Esophagus mucosa (tissue), 1 donor: ENCODE measurements at places on chromosomes 7 and 10. TPM values are rescaled to one million over a fixed set of nuclear protein-coding genes. Genes with fewer than 3 reads are reported as not detected.

CDNF gene
- total RNA-seq, result 1.2 TPM

FUOM gene
- total RNA-seq, result 10.2 TPM

DNA sequence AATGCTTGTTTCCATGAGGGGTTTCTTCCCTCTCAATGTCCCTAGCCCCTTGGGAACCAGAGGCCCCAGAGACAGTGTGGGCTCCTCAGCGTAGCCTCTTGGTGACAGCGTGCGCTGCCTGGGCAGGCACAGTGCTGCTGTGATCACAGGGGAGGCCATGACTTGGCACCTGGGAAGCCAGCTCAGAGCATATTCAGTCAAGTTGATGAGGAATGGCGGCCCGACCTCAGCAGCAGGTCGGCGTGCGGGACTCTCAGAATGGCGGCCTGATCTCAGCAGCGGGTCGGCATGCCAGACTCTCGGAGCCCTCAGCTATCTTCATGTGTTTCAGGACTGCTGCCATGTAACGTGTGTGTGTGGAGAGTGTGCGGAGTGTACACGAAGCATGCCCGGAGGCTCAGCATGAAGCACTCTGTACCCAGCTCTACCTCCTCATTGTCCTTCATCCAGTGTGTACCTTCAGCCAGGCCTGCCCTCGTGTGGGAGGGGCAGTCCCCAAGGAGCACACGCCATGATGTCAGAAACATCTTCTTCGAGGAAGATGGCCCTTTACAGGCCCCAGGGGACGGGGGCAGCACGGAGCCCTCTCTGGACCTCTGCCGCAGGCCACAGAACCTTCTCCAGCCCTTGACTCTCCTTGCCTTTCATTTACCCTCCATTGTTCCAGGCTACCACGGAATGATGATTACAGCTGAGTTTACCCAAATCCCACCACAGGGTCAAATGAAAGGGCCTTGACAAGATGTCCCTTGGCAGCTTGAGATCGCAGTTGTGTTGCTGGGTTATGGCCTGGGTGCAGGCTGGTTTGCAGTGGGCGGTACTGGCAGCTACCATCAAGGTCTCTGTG lies 130.4 kb downstream of the SMURF1 start:
- ATAC-seq, result peak; percentile 11

DNA sequence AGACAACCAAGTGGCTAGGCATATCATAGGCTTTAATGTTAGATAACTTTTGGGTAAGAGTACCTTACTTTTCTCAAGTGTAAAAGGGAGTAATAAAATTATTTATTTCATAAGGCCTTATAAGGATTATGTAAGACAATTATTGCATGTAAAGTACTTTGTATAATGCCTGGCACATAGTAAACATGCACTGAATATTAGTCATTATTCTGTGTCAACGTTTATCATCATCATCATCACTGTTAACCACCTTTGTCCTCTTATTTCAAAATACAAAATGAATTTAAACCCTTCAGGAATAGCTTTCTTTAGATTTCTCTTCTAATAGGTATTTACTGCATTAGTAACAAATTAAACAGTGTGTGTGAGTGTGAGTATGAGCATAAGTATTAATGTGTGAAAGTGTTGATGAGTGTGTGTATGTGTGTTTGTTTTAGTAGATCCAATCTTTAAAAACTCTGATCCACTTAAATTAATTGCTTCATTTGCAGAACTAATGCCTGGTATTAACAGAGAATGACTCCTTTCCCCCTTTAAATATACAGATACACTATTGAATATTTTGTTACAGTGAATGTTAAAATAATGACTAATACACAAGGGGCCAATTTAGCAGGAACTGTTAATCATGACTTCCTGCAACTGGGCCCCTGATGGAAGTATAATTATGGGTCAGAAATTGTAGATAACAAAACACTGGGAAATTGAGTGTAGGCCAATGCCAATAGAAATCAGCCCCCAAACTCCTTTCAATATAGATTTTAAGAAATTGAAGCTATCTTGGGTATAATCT lies 213.3 kb upstream of the FZD8 start:
- no peak for ATAC-seq

GRCh38 chr7:4140933-4141332 lies 541.2 kb upstream of the FOXK1 start:
- no peak for ATAC-seq

DNA sequence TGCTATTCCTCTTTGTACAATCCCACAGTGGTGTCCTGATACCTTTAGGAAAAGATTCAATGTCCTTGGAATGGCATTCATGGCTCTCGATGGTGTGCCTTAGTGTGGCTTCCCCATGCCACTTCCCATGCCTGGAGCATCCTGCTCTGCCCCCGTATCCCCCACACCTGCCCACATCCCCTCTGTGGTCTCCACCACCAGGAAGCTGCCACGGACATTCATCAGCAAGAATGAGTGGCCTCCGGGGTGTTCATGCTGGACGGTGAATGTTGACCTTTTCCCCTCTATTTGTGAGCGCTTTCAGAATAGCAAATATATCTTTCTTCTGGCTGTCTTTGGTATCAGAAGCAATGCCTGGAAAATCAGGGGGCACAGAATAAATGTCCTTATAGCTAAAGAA lies 262.0 kb upstream of the NRP1 start:
- no peak for ATAC-seq

DNA sequence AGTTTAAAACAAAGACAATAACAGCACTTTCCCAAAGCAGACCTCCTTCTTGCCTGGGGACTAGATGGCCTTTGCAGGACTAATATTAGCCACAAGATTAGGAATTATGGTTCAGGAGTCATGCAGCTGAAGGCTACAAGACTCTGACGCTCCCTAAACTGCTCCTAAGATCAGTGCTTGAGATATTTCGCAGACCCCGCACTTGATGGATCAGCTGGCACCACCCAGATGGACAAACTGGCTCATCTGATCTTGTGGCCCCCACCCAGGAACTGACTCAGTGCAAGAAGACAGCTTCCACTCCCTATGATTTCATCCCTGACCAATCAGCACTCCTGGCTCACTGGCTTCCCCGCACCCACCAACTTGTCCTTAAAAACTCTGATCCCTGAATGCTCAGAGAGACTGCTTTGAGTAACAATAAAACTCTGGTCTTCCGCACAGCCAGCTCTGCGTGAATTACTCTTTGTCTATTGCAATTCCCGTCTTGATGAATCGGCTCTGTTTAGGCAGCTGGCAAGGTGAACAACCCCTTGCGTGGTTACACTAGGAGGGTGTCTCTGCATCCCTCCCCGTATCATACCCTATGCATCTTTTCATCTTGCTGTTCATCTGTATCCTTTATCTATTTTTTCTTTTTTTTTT lies 26.9 kb upstream of the NRBF2 start:
- ATAC-seq, result peak; percentile 25

MNX1 gene
- total RNA-seq, result 0.12 TPM

DNA sequence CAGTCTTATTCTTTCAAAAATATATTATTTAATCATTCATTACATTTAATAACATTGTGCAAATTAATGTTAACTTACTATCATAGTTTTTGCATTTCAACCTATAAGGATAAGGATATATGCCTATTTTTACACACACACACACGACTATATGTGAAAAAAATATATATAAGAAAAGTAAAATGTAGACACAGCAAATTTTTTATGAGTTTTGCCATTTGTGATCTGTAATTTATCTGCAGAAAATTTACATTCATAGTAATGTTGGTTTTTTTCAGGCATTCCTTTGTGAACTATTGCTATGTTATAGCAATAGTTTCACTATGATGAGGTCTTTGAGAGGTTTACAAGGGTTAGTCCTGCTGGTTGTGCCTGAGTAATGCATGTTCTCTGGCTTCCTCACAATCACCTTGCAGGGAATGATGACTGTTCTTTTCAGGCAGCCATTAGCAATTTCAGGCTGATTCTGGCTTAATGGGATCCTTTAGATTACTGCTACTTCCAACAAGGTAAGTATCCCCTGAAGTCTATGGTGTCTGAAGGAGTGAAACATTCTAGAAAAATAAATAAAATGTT lies 183.7 kb upstream of the CDK1 start:
- no peak for ATAC-seq

GLI3 gene
- total RNA-seq, result 15.0 TPM

DNA sequence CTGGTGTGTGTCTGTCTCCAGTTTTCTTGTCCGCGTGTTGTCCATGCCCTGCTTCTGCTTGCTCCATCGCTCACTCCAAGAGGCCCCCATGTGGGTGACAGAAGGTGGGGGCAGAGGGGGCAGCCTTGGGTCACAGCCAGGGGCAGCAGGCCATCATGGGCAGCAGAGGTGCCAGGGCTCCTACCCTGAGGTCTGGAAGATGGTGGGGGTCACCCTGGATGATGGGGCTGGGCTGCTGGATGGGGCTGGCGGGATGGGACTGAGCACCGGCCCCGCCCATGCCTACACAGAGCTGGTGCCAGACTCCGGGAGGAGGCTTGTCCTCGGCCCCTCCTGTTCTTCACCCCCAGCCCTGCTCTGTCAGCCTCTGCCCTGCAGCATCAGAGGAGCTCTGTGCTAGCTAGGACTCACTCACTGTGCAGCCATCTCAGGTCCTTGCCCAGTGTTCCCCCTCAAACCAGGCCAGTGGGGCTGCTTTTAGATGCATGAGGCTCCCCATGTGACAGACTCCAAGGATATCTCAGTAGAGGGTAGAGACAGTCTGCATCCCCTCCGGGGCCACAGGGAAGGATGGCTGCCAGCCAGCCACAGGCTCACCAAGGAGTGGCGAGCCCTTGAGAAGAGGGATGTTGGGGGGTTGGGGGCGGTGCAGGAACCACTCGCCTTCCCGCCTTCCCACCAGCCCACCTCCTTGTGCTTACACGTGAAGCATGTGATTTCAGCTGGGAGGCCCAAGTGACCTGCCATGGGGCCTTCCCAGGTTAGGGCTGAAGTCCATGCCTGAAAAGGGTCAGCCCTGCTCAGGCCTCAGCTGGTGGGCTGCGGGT lies 35.5 kb upstream of the PPIF start:
- peak; percentile 2 for ATAC-seq

DNA sequence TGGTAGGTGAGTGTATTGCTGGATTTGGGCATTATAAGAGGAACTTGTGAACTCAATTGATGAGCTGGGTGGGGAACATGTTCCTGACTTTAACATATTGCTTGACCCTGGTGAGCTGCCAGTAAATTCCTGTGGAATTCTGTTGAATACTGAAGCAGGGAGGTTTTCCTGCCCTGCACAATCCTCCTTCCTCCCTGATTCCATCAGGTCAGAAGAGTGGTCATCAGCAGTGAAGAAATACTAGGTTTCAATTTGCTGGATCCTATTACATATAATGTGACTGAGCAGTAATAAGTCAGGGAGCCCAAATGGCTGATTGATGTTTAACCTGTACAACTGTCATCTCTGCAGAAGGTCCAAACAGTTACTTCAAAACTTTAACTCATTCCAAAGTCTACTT lies 581.2 kb downstream of the SUGCT start:
- no peak for ATAC-seq

CNTNAP2 gene
- 1.2 TPM for total RNA-seq

DNA sequence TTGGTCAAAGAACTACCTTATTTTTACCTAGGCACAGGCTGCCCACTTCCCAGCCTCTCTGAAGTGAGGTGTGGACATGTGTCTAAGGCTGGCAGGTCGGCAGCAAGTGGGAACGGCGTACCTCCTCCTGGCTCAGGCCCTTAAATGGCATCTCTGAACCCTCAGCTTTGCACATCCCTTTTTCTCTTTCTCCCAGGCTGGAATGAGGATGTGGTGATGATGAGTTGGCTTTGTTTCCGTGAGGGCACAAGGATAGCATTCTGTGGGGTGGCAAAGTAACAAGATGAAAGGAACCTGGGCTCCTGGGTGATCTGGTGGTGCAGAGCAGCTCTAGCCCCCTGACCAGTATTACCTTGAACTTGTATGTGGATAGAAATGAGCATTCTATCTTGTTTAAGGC lies 196.8 kb downstream of the REEP3 start:
- no peak for ATAC-seq

DNA sequence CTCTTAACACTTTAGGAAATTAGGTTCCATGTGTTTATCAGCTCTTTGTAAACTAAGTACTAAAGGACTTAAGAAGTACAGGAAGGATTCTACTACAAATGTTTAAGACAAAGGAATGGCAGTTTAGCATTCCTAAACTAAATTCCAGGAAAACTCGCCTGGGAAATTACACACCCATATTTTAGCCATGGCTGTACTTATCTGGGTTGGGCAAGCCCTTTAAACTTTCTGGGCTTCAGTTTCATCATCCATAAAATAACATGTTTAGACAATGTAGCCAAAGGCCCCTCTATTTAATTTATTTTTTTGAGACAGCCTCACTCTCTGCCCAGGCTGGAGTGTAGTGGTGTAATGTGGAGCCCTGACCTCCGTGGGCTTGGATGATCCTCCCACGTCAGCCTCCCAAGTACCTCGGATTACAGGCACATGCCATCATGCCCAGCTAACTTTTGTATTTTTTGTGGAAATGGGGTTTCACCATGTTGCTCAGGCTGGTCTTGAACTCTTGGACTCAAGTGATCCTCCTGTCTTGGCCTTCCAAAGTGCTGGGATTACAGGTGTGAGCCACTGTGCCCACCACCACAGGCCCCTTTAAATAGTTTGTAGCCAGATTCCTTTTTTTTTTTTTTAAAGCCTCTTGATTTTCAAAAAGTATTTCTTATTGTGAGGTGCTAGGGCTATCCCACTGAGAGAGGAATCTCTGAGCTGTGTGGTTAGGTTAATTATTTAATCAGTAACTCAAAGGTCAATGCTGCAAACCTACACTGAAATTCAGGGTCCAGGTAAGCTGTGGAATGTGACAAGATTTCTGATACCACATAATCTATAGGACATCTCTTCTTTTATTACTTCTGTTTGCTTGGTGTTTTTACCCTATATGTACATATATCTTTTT lies 32.1 kb downstream of the TMEM60 start:
- ATAC-seq, result no peak

COL13A1 gene
- total RNA-seq, result 0.92 TPM

DNA sequence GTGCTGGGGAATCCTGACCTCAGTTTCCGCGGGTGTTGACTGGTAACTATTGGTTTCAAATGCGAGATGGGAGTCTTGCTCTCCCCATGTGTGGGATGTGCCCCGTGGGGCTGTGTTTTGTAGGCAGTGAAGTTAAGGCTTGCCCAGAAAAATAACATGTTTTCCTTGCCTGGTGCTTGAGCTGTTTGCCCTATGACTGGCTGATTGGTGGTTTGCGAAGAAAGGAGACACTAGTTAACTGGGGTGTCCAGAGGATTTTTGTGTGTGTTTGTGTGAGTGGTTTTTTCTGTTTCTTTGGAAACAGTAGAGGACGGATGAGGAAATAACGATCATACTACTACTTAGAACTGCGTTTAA lies 61.9 kb downstream of the CREB5 start:
- no peak for ATAC-seq

GRCh38 chr7:45576249-45576929 lies 2.2 kb downstream of the ADCY1 start:
- no peak for ATAC-seq

- ATAC-seq, result no peak
Observed at GRCh38 chr7:69622014-69622835, 23.9 kb downstream of the AUTS2 start.

DNA sequence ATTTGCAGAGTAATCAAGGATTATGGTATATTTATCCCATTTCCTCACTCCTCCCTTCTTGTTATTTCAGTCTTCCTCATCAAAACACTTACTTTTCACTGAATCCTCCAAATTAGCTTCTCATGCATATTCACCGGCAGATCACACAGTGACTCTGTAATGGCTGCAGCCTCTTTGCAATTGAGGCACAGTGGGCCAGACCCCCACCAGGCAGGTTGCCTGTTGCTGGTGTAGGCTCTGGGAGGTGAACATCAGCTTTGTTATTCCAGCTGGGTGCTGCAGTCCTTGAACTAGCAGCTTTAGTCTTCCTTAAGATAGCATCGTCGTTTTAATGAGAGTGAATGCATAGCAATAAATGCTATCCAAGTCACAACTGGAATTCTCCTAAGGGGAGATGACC lies 449.3 kb downstream of the CNTNAP2 start:
- ATAC-seq, result no peak
